ENCODE measurements at places on chromosomes 16 and 17.
A peak's percentile ranks its signal among the peaks of the same experiment; 100 is the strongest.

- DNase-seq = no peak
Measured at GRCh38 chr16:79317521-79317920, 283.0 kb downstream of the MAF start.

GRCh38 chr16:81669473-81670350, 109.4 kb upstream of the PLCG2 start:
- no peak for DNase-seq

GRCh38 chr16:85332175-85332574, 219.9 kb upstream of the CIBAR2 start:
- no peak for DNase-seq

GRCh38 chr17:70110443-70110880, 35.4 kb downstream of the KCNJ16 start:
- no peak for DNase-seq

GRCh38 chr17:9887508-9887907, 17.6 kb downstream of the RCVRN start:
- DNase-seq = no peak

DNA sequence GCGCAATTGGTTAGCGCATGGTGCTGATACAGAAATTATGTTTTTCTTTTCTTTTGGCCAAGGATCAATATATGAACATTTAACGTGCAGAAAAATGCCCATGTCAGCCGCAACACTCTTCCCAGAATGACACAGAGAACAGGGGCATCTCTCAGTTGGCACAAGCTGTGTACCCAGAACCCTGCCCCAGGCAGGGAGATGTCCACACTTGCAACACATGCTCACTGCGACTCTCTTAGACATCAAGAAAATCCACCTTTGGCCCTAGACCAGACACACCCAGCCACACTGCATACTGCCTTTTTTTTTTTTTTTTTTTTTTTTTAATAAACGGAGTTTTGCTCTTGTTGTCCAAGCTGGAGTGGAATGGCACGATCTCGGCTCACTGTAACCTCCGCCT, 17.0 kb downstream of the PITPNA start:
- no peak for DNase-seq

DNA sequence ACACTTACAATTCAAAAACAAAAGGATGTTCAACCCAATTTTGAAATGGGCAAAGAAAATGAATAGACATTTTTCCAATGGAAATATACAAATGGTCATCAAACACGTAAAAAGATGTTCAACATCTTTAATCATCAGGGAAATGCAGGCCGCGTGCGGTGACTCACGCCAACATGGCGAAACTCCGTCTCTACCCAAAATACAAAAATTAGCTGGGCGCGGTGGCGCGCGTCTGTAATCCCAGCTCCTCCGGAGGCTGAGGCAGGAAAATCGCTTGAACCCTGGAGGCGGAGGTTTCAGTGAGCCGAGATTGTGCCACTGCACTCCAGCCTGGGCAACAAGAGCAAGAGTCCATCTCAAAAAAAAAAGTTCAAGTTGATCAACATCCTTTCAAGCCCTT, 1.8 kb upstream of the CLUAP1 start:
- DNase-seq = no peak

GRCh38 chr16:5422643-5423496, 325.3 kb upstream of the EEF2KMT start:
- DNase-seq = no peak

DNA sequence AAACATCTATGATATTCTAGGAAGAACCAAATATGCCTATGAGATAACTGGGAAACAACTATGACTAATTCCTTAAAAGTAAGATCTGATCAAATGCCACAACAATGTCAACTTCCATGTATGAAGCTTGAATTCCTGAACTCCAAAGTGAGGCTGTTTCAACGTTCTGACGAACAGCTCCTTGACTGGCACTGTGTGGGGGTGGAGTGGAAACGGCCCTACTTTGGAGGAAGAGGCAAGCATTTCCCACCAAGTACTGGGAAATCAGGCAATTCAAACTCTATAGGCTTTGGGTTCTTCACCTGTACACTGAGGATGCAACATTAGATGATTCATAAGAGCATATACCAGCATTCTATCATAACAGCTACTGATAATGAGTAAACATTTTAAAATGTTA, 187.2 kb downstream of the CDK5R1 start:
- DNase-seq = no peak

GRCh38 chr16:87603684-87604633, 1.7 kb downstream of the JPH3 start:
- DNase-seq = no peak

GRCh38 chr16:89266521-89267134, 49.1 kb downstream of the ZNF778 start:
- DNase-seq = no peak

- no peak for DNase-seq
Measured at GRCh38 chr16:11493531-11493929, 93.2 kb downstream of the LITAF start.

DNA sequence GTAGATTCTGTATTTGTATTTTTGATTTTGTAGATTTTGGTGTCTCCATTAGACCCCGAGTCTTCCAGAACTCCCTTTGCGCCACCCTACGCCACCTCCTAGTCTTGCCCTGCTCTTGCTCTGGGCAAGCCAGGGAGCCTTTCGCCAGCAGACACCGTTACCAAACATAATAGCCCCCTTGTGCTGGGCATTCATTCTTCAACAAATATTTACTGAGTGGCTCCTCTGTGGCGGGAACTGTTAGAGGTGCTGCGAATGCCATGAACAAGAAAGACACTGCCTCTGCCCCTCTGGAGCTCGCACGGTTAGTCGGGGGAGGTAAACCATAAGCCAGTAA, 841 bp upstream of the GPT2 start:
- no peak for DNase-seq

DNA sequence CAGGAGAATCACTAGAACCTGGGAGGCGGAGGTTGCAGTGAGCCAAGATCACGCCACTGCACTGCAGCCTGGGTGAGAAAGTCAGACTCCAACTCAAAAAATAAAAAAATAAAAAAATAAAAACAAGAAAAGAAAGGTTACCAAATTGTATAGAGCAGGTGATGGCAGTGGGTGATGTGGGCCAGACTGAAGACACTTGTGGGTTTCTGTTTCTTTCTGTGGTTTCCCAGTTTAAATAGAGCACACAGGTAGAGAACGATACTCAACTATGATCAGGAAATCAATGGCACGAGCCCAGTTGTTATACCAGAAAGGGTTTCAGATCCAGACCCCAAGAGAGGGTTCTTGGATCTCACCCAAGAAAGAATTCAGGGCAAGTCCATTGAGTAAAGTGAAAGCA, 32.6 kb downstream of the NUBP1 start:
- DNase-seq = no peak

GRCh38 chr17:61130330-61130729, 269.3 kb upstream of the TBX2 start:
- peak; percentile 54 for DNase-seq

DNA sequence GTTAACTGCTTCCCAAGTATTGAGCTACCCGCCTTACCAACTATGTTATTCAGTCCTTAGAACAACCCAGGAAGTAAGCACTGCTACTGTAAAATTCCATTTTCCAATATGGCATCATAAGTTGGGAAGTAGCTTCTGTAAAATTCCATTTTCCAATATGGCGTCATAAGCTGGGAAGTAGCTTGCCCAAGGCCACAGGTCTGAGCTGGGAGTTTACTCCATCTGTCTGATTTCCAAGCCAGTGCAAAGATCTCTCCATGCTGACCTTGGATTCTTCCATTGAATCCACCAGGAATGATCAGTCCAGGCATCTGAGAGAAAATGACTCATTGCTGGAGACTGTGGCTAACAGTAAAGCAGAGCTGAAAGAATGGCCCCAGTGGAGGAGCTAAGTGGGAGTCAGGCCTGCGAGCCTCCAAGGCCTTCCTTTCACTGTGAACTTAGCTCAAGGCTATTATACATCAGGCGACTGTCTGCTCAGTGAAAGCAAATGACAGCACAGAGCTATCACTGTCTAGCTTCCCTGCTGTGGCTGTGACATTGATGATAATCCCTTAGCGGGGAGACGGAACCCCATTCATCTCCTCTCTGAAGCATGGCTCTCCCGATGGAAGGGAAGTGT, 430.4 kb downstream of the HAPSTR1 start:
- DNase-seq = no peak

DNA sequence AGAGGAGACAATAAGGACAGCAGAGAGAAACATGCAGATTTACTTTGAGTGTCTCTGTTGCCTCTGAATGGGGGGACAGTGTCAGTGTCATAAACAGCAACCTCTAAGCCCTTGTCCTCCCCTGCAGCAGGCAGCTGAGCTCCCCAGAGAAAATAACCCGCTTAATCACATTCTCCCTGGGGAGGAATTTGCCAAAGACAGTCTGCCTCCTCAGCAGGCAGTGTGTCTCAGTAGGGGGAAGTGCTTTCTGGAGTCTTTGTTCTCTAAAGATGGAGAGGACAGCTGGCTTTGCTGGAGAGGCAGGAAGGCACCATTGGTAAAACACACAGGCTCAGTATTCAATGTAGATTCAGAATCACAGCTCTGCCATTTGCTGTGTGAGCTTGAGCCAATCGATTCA, 16.1 kb downstream of the TEKT5 start:
- DNase-seq = no peak

- no peak for DNase-seq
Measured at GRCh38 chr16:49282690-49283375, 1.2 kb upstream of the CBLN1 start.

DNA sequence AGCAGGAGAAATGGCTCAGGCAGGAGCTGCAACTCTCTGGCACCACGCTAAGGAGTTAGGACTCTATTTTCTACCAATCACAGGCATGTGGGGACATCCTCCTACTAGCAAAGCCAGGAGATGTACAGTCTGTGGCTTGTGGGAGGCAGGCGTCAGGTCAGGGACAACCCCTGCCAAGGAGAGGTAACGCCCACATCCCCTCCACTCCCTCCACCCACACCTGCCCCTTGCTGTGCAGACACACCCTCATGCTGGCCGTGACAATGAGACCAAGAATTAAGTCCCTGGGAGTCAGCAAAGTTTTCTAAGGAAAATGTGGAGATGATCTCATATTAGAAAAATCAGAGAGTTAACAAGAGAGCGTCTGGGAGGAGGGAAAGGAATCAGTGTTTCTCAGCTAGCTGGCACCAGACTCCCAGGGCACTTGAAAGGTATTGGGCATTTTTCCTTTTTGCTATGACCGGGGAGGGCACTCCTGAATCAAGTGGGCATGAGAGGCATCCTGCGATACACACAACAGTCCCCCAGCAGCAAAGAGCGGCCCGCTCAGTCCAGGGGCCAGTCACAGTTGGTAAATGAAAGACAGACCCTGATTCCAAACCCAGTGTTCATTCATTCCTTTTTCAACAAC, 87.3 kb upstream of the RPL38 start:
- no peak for DNase-seq

GRCh38 chr16:69350536-69351133, 951 bp downstream of the TMED6 start:
- DNase-seq = no peak

DNA sequence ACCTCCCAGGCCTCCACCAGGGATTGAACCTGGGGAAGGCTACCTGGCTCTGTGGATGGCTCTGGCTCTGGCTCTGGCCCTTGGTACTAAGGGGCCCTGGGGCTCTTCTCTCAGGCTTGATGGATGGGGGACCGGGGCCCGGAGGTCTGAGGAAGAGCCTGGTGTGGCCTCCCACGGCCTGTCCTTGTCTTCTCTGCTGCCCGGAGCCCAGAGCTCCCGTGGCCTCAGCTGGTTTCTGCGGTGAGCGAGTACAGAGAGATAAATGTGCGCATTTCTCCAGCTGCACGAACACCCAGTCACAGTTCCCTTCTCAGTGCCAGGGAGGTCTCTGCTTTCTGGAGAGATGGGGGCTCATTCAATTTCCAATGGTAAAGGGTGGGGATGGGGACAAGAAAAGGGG, 9.2 kb downstream of the MGAT5B start:
- no peak for DNase-seq

DNA sequence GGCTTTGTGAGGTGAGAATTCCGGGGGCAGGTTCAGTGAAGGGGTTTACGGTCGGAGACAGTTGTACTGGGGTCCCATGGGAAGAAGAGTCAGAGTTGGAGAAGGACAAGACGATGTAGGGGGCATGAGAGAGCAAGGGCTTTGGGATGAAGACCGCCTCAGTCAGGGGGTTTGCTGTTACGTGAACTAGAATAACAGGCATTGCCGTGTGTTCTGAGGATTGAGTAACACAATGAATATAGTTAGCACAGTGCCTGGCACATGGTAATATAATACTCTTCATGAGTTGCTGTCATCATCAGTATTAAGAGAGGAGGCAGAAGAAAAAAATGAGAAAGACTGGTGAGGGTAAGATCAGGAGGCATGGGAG, 577 bp downstream of the ZNF646 start:
- no peak for DNase-seq

GRCh38 chr17:82236142-82236971, 7.5 kb downstream of the SLC16A3 start:
- peak; percentile 81 for DNase-seq

GRCh38 chr16:79582789-79583188, 17.7 kb downstream of the MAF start:
- no peak for DNase-seq

DNA sequence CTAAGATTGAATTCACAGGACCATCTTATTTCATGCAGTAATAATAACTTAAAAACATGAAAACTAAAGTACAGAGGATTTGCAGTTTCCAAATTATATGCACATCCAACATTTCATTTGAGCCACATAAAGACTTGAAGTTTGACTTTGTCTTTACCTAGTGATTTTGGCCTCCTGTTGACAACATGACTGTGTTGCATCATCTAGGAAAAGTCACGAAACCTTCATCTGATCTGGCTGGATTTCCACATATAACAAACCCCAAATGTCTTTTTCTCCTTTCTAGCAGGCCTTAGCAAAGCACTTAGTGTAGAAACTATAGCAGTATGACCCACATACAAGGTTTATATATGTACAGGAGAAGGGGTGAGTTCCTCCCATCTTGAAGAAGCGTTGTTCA, 406.5 kb upstream of the CDH5 start:
- no peak for DNase-seq

GRCh38 chr17:79835953-79836509, 3.2 kb downstream of the CBX4 start:
- no peak for DNase-seq

- peak; percentile 23 for DNase-seq
Measured at GRCh38 chr17:29622337-29623282, at the start of gene CORO6. CORO6 (minus strand) TSS chr17:29622912; CDS start chr17:29621421, 1,491 bp downstream.

DNA sequence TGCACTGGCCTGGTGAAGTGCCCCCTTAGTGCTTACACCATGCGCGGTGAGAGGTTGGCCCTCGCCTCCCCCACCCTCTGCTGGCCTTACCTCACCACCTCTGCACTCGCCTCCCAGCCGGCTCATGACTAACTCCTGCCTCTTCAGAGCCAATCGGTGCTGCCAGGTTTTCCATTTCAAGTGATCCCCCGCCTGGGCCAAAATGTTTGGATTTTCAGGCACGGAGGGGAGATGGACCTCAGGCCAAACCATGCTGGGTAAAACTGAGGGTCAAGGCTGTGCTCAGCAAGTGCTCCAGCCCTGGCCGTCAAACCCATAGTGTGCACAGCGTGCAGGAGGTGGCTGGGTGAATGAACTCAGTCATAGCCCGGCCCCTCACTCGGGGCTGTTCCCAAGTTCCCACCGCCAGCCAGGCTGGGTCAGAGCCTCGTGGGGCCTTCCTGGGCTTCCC, 175.4 kb downstream of the SEC14L1 start:
- DNase-seq = no peak

GRCh38 chr17:46877466-46877865, 26.1 kb downstream of the WNT9B start:
- DNase-seq = no peak

GRCh38 chr17:50565402-50566350, 5.2 kb downstream of the CACNA1G start:
- no peak for DNase-seq

GRCh38 chr17:77222356-77222755, 81.6 kb downstream of the SEC14L1 start:
- DNase-seq = no peak

GRCh38 chr17:38544839-38545209, 60.9 kb downstream of the SRCIN1 start:
- DNase-seq = no peak
